IMR-90 (cell line): ENCODE measurements at places on chromosomes 5 and 9. TPM values are rescaled to one million over a fixed set of nuclear protein-coding genes. Genes with fewer than 3 reads are reported as not detected.

The PCDHGC5 gene
- 3.8 TPM in 2 replicates for polyA plus RNA-seq

The IL9 gene
- not detected in 2 replicates for polyA plus RNA-seq

The NTNG2 gene
- polyA plus RNA-seq: 0.84 and 1.2 TPM in 2 replicates

The PCDHGB4 gene
- polyA plus RNA-seq: 10.0 TPM in 2 replicates

The MAP1B gene
- polyA plus RNA-seq: 38.8 and 41.1 TPM in 2 replicates

The ATOSB gene
- 37.7 and 40.2 TPM in 2 replicates for polyA plus RNA-seq

The KIF3A gene
- 3.4 and 4.5 TPM in 2 replicates for polyA plus RNA-seq

The CTSV gene
- polyA plus RNA-seq: 0.53 and 0.75 TPM in 2 replicates

The ABLIM3 gene
- polyA plus RNA-seq: 69.9 and 71.1 TPM in 2 replicates

The MOB3B gene
- 0.02 and 0.03 TPM in 2 replicates for polyA plus RNA-seq

The ASS1 gene
- 39.7 and 41.9 TPM in 2 replicates for polyA plus RNA-seq

The CCDC112 gene
- polyA plus RNA-seq: 1.9 and 2.3 TPM in 2 replicates

The SV2C gene
- not detected in 2 replicates for polyA plus RNA-seq

- DNase-seq: peak; percentile 96
These were observed 102.5 kb upstream of the TXNDC8 start for GRCh38 chr9:110440172-110440571.

DNA sequence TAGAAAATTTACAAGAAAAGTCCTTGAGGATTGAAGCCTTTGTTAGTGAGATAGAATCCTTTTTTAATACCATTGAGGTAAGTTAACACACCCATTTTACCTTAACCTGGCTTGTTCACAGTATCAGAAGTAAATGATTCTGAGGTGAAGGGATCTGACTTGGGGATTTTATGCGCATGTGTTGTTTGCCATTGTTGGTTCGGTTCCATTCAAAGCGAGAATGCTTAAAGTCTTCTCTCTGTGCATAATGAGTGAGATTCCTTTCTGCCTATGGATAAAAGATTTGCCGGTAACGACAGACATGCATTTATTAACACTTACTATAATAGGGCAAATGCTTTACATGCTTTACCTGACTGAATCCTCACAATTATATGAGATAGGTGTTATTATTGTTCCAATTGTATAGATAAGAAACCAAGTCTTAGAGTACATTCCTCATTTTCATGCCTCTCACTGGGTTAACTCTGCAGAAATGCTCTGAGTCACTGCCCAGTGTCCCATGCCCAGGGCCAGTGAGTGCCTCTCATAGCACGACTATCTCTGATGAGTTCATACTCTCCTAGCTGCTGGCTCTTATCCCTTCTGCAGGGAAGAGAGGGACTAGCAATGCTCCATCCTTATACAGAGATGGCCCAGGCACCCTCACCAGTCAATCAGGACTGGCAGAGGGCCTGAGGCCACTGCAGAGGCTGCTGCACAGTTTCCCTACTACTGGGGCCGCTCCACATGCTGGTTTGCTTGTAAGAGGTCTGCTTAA, 54.4 kb downstream of the CMYA5 start:
- peak; percentile 22 for DNase-seq

DNA sequence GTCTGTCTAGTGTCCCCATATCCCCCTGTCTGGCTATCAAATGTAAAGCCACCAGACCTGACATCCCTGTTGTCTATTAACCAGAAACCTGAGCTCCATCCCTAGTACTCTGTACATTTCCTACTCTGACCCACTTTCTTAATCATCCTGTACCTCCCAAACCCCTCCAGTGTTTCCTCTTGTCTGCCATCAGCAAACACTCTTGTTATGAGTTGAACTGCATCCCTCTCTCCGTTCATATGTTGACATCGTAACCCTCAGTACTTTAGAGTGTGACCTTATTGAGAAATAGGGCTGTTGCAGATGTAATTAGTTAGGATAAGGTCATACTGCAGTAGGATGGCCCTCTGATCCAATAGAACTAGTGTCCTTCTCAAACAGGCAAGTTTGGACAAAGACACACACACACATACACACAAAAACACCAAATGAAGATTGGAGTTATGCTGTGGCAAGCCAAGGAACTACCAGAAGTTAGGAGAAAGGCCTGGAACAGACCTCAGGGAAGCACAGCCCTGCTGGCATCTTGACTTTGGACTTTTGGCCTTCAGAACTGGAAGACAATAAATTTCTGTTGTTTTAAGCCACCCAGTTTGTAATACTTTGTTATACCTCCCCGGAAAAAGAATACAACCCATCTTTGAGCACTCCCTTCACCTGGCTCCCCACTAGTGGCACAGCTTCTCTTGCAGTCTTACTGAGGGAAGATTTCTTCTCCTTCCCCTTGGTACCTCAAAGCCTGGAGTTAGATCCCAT, 180.0 kb upstream of the PTGER4 start:
- no peak for DNase-seq

GRCh38 chr9:26264709-26265601, 586.7 kb upstream of the TUSC1 start:
- peak; percentile 93 for DNase-seq

DNA sequence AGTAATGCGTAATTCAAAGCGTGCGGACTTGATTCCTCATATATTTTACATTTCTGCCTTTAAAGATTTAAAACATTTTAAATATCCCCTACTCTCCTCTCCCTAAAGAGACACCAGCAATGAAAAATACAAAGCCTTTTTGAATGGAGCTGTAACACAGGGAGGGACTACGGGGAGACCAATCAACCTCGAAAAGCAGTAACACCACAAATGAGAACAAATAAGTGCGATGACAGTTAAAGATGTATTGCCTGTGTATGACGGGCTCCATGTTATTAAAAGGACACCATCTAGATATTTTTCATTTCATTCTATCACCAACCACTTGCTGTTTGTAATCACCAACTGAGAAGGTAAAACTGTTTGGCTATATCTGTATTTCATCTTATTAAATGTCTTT, 230.3 kb upstream of the TBCA start:
- no peak for DNase-seq

- peak; percentile 50 for DNase-seq
These were observed 16.0 kb upstream of the GOLPH3 start for GRCh38 chr5:32190095-32190494.

GRCh38 chr5:51028394-51028793, 354.9 kb upstream of the ISL1 start:
- DNase-seq: no peak

- no peak for DNase-seq
These were observed 379.4 kb downstream of the PRR16 start for GRCh38 chr5:120843390-120843980.

DNA sequence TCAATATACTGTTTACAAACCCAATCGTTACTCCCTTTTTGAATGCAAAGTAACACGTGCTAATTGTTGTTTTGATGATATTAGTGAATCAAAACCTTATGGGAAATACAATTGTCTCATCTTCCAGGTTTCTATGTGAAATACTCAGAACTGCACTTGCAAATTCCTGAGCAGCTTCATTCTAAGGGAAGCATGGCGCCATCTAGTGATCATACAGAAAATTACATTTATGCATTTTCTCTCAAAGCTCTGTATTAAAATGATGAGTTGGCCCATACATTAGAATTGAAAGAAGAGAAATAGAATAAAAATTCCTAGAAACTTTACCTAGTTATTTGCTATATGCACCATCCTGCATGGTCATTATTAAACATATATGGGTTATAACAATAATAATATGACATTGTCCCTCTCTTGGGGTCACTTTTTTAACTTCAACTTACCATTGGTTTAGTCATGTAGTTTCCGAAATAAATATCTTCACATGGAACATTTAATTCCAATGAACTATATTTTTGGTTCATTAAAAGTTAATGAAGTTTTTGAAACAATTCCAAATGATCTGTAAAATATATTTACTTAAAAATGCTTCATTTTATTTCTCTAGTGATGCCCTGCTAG, 220.0 kb downstream of the PDE4D start:
- DNase-seq: peak; percentile 49

DNA sequence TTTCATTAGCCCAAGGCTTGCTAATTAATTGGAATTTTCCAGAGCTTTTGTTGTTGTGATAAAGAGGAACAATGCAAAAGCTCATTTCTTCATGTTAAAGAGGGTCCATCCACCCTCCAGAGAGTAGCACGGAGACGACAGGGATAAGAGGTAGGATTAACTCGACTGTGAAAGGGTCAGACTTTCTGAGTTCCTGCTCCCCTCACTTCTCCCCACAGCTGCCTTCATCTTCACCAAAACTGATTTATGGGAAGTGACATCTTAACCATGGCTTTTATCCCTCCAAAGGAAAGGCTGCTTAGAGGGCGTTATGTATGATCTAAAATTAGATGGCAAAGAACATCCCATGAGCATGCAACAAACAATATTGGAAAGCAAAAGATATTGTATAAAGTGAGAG, 135.5 kb downstream of the GLIS3 start:
- DNase-seq: no peak

GRCh38 chr9:128847803-128848202, 18.2 kb upstream of the SPOUT1 start:
- DNase-seq: no peak

DNA sequence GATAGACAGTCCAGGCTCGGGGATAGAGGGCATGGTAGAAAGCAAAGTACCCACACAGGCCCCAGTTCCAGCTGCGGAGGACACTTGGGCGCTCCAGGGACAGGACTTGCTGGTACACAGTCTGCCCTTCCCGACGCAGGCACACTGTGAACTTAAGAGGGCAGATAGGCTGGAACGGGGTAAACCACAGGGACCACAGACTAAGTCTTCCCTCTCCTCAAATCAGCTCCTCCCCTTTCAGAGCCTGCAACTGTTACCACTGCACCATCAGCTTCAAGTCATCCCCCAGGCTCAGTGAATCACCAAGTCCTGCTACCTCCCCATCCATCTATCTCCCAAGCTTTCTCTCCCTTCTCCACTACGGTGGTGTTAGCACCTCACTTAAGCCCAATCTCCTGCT, 7.3 kb downstream of the GBA2 start:
- DNase-seq: no peak

DNA sequence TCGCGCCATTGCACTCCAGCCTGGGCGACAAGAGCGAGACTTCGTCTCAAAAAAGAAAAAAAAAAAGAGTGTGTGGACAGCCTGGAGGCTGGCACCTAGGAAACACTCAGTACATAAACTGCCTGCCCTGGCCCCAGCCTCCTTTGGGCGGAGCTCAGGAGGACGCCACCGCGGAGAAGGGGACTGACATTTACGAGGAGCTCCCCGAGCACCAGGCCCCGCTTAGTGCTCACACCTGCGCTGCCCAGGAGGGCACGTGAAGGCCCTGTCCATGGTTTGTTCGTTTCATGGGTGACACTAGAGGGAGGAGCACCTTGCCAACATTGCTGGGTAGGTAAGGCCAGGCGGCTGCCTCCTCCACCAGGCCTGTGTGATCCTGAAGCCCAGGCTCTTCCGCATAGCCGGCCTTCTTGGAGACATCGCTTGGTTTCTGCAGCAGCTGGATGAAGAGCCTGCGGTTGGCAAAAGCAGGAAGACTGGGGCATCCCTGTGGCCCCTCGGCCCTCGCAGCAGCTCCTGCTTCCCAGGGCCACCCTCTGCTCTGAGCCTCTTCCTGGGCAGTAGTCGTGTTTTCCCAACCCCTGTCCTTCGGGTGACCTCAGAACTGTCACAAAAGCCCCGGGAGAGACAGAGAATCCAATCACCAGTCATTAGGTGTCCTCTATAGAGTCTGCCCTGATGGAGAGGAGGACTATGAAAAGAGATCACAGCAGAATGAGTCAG, 26.2 kb upstream of the LAMC3 start:
- no peak for DNase-seq

- no peak for DNase-seq
These were observed 1.8 kb upstream of the LHX3 start for GRCh38 chr9:136206602-136207275.

DNA sequence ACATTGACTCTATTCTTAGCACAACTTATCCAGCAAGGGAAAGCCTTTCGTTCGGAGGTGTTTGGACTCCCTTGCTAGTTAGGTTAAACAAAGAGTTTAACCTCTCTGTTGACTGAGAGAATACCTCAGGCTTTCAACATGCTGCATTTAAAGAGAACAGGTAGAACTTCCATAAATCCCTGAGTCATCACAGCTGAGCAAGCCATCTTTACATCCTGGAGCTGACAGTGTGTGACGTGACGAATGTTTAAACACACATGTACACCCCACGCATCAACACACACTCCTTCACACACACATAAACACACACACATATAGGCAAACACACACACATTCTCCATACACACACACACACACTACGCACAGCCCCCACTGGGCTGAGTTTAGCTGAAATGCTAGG, 152.8 kb downstream of the ADAMTS12 start:
- no peak for DNase-seq

GRCh38 chr5:124806373-124807077, 60.1 kb upstream of the ZNF608 start:
- peak; percentile 81 for DNase-seq

GRCh38 chr5:176650354-176650884, 3.1 kb downstream of the TSPAN17 start:
- DNase-seq: no peak

DNA sequence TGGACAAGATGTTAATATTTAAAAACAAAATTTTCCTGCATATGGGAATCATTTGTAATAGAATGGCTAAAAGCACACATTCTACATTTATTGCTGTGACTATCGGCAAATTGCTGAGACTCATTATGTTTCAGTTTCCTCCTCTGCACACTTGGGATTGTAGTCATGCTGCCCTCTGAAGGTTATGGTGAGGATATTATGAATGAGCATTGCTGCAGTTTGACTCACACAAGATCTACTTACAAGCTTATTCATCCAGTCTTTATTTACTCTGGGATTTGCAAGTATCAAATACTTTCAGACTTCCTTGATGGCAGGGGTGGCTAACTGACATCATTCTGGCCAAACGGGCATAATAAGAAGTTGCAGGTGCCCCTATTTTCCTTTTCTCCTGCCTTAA, 9.5 kb upstream of the NFIL3 start:
- DNase-seq: peak; percentile 98

DNA sequence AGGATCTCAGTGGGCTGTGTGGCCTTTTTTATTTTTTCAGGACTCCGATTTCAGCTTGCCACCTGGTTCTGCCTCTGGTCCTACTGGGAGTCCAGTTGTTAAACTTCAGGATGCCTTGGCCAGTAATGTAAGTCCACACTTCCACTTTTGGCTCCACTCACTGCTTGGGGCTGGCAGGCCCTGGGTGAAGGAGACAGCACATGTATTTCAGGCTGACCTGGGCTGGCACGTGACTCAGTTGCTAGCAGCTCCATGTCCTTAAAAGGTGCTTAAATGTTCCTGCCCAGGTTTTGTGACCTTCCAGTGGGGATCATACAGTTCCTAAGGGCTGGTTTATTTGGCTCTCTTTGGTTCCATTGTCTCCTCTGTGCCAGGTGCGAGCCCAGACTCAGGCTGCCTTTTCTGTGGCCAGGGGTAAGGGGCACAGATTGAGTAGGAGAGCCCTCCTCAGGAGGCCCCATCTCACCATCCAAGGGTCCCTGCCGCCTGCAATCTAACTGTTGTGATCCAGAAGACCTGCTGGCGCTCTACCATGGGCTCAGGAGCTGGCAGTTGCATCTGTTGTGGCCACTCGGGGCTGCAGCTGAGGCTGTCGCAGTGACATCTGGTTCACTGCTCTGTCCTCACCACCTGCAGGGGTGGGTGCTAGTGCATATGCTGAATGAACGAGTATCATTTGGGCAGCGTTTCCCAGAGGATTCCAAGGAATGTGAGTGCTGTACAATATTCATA, 19.2 kb upstream of the POMT1 start:
- no peak for DNase-seq
